Activated CD4-positive, alpha-beta T cell treated with anti-CD3 and anti-CD28 coated beads, Interleukin-2, amount 50 U/mL, for 16 hours (primary cell): ENCODE measurements at places on chromosomes 11 and 22.

GRCh38 chr22:45535290-45535689 is 32.6 kb downstream of the FBLN1 start:
- DNase-seq, result no peak

- DNase-seq, result peak; percentile 90
Measured at GRCh38 chr11:66408488-66409214, 12.2 kb upstream of the NPAS4 start.

- no peak for DNase-seq
Measured at GRCh38 chr11:43937434-43938411, 4.7 kb upstream of the C11orf96 start.

- DNase-seq, result no peak
Measured at GRCh38 chr11:92154110-92154509, 70.5 kb upstream of the FAT3 start.

DNA sequence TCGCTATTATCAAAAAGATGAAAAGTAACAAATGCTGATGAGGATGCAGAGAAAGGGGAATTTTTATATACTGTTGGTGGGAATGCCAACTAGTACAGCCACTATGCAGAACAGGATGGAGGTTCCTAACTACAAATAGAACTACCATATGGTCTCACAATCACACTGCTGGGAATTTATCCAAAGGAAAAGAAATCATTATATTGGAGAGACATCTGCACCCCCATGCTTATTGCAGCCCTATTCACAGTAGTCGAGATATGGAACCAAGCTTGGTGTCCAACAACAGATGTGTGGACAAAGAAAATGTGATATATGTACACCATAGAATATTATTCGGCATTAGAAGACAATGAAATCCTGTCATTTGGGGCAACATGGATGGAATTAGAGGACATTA is 19.6 kb upstream of the POU2AF2 start:
- no peak for DNase-seq

- DNase-seq, result no peak
Measured at GRCh38 chr11:35951680-35952079, 7.8 kb downstream of the LDLRAD3 start.

- DNase-seq, result peak; percentile 73
Measured at GRCh38 chr11:102293873-102294601, 23.2 kb upstream of the BIRC3 start.

DNA sequence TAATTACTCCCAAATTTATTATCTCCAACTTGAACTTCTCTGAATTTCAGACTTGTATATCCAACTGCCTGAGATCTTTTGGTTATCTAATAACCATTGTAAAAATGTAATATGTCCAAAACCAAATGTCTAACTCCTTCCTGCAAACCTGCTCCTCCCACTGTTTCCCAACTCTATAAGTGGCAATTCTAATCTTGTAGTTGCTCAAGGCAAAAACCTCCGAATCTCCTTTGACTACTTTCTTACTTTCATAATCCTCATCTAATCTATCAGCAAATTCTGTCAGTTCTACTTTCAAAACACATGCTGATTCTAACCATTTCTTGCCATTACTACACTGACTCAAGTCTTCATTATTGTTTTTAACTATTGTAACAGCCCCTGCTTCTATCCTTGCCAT is 55.7 kb downstream of the FAM168A start:
- DNase-seq, result no peak

DNA sequence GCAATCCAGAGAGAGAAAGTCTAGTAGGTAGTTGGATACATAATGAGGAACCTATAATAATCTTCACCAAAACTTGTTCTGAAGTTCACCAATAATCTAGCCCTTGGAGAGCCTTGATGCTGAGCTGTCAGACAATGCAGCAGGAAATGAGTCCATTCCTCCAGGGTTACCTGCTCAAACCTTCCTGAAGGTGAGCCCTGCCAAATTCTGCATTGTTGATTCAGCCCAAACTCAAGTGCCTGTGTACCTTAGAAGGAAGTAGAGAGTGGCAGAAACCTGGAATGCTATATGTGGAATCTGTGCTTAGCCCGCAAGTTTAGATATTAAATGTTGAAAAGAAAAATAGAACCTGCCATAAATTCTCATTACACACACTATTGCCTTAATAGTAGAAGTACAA is 77.4 kb upstream of the SPON1 start:
- DNase-seq, result no peak
